Stimulated activated CD8-positive, alpha-beta memory T cell treated with anti-CD3 and anti-CD28 coated beads, Interleukin-12 subunit alpha, Interleukin-12 subunit beta, amount 100 ng/mL, for 4 hours (primary cell): ENCODE measurements at places on chromosomes 4 and X.

- DNase-seq, result no peak
These were observed 23.9 kb downstream of the APOO start for GRCh38 chrX:23883737-23884354.

GRCh38 chrX:131827935-131828334, 195.2 kb upstream of the STK26 start:
- no peak for DNase-seq

DNA sequence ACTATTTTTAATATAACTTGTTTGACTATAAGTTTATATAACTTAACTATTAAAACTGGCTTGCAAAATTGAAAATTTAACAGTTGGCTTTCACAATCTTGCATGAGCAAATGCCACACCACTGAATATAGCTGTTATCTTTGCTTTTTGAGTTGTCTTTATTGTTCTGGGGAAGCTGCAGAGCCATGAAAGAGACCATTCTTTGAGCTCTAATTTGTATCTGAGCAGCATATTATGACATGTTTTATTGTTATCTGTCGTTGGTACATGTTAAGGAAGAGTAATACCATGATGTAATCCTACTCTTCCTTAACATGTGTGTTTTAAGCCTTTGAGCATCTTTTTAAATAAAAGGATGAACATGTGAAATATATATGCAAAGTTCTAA, 97.1 kb upstream of the ANK2 start:
- DNase-seq, result no peak

GRCh38 chrX:100645106-100645505, 1.1 kb downstream of the SRPX2 start:
- DNase-seq, result no peak

- DNase-seq, result no peak
These were observed 1473.4 kb downstream of the RPA4 start for GRCh38 chrX:98357146-98357545.

DNA sequence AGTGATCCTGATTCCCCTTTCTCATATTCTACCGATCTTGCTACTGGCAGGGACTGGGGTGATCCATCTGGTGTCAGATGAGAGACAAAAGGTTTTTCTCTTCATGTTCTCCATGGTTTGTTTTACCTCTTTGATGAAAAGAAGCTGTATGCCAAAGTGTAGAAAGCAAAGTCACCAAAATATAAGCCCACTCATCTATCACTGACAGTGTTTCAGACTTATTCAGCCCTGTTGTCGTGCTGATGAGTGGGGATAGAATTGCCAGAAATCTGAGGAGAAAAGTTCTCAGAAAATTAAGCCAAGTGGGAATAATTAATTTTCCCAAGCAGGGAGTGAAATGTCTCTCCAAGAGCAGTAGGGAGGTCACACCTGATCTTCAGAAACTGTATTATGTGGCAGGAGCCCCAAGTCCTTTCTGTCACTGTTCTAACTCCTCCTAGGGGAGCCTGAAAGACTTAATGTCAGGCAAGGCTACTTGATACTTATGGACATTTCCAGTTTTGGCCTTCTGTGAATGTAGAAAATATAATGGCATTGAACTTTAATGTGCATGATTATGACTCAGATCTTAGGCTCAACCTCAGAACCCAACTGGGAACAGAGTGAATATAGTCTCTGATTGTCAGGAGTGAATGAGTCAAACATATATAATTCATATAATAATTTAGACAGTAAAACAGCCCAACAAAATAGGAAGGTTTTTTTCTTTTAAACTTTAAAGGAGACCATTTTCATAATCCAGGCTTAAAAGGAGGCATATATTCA, 298.1 kb downstream of the ANKRD50 start:
- no peak for DNase-seq

DNA sequence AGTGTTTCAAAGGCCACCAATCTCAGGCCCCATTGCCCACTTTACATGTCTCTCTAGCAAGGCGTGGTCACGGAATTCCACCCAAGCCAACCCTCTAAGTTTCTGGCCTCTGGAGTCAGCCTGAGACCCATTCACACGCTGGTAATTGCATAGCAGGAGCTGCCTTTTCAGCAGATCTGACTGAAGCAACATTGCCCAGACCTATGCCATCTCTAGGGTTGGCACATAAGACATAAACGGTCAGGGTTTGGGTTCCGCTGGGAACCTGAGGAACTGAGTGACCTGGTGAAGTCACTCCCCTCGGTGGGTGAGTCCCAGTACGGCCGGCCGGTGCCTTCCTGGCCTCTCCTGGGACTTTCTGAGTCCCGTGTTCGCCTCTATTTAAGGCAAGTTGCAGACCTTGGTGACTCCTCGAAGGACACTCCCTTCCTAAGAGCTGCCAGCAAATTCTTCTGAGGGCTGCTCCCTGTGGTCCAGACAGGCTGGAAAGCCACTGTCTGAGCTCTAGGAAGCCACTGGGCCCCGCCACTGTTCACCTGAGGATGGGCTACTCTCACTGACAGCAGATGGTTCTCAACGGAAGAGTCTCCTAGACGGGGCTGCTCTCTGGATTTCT, 15.9 kb downstream of the CTAG1A start:
- no peak for DNase-seq

GRCh38 chr4:5200513-5200912, 149.2 kb downstream of the STK32B start:
- no peak for DNase-seq

DNA sequence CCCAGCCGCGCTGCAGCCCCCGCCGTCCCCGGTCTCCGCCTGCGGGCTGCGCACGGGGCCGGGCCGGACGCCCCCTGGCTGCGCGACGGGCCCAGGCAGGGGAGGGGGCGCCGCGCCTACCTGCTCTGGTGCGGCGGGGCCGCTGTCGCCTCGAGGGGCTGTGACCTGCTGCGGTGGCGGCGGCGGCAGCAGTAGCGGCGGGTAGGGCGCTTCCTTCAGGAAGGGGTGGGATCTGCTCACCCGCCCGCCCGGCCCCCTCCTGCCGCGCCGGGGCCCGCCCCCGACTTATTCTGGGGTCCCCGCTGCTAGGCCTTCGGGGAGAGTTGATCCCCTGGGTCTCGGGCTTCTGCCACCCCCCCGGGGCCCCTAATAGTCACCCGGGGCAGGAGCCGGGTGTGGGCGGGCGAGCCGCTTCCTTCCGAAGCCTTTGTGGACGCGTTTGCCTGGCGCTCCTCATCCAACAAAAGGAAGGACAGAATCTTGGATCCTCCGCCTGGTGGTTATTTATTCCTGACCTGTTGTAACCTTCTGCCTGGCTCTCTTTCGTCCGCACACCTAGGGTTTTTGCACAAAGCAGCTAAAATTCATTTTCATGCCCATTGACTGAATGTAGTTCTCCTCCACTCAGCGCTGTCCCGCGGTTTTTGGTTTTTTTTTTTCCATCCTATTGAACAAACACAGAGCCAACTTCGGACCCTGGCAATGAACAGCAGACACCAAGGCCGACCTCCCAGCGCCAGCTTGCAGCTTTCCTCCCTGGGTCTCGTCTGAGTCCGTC, at the start of gene TMEM150C:
Gene TMEM150C, minus strand, starts transcription at position 203 of the 778 bp plus-strand sequence. CDS start 57,331 bp downstream, outside the sequence.
- DNase-seq, result no peak

GRCh38 chr4:169927280-169927679, 98.9 kb downstream of the MFAP3L start:
- DNase-seq, result no peak

DNA sequence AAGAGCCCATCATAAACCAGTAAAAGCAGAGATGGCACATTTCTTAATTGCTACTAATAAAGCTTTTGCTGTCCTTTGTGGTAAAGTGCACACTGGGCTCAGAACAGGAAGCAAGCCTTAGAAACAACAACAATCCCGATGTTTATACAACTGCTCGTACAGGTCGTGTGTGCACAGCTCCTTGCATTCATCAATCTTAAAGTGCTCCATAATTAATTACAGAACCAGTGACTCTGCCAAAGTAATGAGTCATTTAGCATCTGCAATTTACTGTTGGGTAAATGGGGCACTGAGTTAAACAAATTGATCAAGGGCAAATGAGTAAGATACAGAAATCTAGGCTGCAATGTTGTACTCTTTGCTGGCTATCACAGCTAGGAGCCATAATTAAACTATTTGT, 61.3 kb upstream of the TXK start:
- DNase-seq, result no peak

- no peak for DNase-seq
These were observed 80.7 kb upstream of the MAML3 start for GRCh38 chr4:140234697-140235060.

DNA sequence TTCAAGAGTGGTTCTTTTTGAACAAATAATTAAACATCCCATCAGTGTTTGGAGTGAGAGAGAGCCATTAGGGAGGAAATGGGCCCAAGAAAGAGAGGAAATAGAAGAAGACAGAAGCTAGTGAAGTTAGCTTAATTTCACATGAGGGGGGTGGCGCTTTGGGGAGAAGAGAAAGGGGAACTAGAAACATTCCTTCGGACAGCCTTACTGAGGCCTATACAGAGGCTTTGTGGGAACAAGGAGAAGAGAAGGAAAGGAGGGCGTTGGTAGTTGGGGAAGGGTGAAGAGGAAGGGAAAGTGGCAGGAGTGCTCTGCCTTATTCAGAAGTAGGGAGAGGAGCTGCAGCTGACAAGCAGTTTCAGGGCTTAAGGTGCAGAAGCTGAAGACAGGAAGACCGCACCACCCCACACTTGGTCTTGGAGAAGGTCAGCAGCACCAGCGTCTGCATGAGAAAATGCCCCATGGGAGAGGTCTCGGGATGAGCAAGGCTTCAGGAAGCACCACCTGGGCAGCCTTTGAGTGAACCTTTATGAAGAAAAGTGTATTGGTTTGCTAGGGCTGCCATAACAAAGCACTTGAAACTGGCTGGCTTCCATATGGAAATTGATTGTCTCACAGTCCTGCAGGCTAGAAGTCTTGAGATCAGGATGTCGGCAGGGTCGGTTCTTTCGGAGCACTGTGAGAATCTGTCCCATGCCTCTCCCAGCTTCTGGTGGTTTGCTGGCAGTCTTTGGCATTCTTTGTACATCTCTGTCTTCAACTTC, 85.1 kb downstream of the KIT start:
- DNase-seq, result no peak

DNA sequence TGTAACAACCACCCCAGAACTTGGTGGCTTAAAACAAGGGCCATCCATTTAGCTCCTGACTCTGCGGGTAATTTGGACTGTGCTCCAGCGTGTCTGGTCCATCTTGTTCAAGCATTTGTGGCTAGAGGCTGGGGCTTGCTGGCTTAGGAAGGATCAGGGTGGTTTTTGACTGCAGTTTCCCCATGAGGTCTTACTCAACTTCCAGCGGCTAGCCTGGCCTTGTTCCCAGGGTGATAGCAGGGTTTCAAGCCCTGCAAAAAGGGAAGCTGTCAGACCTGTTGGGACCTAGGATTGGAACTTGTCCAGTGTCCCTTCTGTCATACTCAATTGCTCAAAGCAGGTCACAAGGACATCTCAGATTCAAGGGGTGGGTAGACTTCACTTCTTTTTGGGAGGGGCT, 205.9 kb downstream of the STIM2 start:
- DNase-seq, result no peak

DNA sequence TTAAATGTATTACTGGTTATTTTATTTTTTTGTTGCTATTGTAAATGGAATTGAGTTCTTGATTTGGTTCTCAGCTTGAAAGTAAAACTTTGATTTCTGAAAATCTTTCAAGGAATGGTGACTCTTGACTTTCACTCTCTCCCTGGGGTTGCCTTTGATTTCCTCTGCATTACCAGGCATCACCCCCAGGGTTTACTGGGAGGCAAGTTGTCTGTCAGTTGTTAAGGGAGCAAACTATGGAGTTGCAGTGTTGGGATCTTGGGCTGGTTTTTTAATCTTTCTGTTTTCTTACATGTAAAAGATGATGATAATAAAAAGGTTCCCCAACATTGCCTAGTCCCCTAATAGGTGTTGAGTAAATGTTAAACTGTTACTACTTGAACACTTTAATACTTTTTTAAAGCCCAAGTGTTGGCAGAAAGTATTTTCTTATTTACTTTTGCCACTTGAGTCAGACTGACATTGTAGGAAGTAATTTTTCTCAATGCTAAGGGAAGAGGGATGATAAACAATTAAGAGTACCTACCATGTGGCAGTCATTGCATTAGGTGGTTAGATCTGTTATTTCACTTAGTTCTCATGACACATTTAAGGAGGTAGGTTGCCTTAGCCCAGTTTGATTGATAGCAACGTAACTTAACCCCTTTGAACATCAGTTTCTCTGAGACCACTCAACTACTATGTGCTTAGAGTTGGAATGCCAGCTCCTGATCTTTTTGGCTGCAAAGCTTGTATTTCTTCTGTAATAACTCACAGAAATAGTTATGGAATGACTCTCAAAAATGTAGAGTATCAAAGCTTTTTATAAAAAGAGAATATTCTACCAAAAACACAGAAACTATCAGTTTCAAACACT, 67.1 kb downstream of the DCLK2 start:
- no peak for DNase-seq
